ENCODE measurements at places on chromosomes 5 and 9.

DNA sequence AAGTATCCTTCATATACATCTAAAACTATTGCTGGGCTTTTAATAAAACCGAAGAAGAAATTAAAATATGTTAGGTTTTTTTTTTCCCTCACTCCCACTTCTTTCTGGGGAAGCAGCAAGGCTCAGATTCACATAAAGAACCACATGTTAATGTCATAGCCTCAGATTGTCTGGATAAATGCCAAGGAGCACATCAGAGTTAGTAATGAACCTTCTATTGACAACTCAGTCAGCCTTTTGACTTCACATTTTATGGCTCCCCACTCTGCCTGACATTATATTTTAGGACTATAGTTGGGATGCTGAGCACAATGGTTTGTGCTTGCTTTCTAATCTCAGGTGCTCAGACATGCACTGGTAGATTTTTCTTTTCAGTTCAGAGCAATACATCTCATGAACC is 21.8 kb downstream of the DMAC1 start:
- no peak for DNase-seq

- no peak for DNase-seq
Measured at GRCh38 chr9:87148331-87149104, 201.2 kb upstream of the GAS1 start.

- no peak for DNase-seq
Measured at GRCh38 chr5:68490406-68490805, 274.9 kb downstream of the PIK3R1 start.

- no peak for DNase-seq
Measured at GRCh38 chr5:79133121-79133656, 21.6 kb downstream of the BHMT start.

DNA sequence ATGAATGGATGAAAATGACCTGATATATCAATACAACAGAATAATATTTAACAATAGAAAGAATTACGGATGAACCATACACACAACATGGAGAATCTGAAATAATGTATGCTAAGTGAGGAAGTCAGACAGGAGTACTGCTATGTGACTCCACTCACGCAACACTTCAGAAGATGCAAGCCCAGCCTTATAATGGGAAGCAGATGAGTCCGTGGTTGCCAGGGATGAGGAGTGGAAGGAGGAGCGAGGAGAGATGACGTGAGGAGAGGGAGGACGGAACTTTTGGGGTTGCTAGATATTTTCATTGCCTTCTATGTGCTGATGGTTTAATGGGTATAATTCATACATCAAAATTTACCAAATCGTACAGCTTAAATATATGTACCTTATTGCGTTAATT is 55.4 kb upstream of the ERCC6L2 start:
- DNase-seq: no peak

GRCh38 chr5:140243706-140244250 is 59.1 kb downstream of the PFDN1 start:
- no peak for DNase-seq

DNA sequence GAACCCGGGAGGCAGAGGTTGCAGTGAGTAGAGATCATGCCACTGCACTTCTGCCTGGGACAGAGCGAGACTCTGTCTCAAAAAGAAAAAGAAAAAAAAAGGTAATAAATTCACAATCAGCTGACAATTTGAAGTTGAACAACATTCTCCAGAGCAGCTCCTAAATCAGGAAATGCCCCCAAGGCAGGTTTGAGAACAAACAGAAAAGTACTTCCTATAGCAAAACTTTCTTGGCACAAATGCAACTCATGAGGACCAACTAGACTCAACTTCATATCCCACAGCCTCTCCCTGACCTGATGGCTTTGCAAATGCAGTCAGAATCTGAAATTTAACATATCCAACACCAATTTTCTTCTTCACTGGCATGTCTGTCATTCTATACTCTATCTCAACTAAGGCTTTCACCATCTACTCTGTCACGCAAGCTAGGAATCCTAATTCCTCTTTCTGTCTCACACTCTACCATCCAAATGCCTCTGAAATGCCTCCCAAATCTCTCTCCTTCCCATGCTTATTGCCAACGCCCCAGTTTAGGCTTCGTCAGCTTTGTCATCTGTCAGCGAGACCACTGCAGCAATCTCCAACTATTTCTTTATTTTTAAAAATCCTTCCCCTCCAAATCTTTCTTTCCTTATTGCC is 113.3 kb downstream of the MAPKAP1 start:
- no peak for DNase-seq

- no peak for DNase-seq
Measured at GRCh38 chr5:14526493-14526892, 55.1 kb upstream of the OTULINL start.

DNA sequence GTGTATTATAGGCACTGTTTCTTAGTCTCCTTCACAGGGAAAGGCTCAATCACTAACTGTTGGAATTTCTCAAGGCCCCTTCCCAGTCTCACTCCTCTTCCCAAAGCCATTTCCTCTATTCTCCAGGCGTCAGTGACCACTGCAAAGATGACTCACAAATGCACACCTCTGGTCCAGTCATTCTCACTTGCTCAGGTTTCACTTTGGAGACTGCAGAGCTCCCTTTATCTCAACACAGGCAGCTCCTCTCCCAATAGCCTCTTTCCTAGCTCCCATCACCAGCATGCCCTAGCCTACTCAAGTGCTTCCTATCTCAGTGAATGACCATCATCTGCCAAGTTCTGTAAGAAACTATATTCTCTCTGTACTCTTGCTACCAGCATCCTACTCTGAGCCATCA is 323.6 kb downstream of the NTRK2 start:
- DNase-seq: no peak

DNA sequence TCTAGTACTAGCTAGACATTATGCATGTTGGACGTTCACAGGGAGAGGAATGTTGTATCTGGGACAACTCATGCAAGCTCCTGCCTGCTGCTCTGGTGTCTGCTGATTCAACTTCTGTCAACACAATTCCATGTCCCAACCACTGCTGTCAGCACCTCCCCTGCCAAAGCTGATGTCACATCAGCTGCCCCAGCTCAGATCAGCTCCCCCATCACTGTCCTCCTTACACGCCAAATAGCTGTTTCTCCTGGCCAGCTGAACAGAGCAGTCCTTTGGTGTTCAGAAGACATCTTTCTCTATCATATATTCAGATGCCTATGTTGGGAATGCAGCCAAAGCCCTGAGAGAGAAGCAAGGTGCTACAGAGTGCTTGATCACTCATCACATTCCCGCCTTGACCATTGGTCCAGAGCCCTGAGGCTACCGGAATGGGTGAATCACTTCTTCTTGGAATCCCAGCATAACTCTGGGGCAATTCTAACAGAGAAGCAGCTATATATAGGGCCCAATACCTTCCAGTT is 223.3 kb downstream of the SEC61B start:
- DNase-seq: no peak

DNA sequence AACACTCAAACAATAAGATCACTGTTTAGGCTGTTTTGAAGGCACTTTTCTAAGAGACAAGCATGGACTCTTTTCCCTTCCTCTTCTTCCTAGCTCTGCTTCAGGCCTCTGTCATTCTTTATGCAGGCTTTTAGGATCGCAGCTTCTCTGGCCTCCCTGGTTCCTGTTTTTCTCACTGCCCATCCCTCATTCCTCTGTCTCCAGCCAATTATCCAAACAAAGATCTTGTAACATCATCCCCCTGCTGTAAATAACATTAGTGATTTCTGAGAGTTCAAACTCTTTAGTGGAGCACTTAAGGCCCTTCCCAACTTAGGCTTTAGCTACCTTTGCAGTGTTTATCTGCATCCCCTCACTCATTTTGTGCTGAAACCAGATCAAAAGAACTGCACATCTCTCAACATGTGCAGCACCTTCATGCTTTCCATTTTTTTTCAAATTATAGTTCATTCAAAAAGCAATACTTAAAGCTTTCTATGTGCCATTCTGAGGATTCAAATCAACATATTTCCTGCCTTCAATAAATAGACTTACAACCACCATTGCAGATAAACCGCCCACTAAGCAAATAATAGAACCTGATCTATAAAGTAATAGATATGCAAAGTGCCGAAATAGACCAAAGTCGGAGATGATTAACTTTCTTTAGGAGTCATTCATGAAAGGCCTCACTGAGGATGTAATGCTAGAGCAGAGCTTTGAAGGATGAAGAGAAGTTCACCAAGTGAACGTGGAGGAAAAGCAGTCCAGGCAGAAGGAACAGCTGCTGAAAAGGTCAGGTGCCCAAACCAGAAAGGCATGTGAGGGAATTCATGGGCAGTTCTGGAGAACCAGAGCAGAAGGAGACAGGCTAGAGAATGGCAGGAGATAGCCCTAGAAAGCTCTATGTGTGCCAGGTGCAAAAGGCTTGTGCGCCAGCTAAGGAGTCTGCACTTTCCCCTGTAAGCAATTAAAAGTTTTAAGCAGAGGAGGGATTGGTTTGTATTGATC is 95.8 kb upstream of the ZNF366 start:
- DNase-seq: no peak

DNA sequence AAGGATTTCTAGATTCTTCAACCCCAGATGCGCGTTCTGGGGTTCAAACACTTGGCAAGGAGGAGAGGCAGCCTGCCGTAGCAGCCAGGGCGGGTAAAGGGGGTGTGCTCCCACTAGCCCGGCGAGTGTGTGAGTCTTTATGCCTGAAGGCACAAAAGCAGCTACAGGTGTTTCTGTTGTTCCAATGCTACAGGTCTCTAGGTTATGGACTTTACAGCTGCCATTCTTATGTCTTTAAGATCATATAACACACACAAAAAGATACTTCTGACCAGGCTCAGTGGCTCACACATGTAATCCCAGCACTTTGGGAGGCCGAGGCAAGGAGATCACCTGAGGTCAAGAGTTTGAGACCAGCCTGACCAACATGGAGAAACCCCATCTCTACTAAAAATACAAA is 133.6 kb upstream of the RETREG1 start:
- DNase-seq: no peak

DNA sequence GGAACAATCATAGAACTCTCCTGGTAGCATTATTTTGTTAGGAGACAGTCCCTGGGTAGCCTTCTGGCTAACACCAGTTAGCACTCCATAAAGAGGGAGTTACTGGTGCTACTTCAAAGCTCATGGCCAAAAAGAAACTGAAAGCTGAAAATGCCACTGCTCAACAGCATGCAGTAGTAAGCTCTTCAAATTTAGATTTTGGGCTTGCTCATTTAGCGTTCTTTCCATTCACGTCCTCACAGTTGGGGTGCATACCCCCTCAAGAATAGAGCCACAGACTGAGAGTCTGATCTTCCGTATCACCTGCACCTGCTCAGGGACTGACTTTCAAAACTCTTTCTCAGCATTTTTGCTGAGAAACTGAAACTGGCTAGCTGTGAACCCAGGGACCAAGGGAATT is 24.7 kb downstream of the NTRK2 start:
- DNase-seq: no peak

DNA sequence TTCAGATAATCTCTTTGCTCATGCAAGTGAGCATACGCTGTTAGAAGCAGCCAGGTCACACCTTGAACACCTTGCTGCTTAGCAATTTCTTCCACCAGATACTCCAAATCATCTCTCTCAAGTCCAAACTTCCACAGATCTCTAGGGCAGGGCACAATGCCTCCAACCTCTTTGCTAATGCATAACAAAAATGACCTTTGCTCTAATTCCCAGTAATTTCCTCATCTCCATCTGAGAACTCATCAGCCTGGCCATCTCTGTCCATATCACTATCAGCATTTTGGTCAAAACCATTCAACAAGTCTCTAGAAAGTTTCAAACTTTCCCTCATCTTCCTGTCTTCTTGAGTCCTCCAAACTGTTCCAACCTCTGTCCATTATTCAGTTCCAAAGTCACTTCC is 139.3 kb upstream of the NR4A3 start:
- no peak for DNase-seq

DNA sequence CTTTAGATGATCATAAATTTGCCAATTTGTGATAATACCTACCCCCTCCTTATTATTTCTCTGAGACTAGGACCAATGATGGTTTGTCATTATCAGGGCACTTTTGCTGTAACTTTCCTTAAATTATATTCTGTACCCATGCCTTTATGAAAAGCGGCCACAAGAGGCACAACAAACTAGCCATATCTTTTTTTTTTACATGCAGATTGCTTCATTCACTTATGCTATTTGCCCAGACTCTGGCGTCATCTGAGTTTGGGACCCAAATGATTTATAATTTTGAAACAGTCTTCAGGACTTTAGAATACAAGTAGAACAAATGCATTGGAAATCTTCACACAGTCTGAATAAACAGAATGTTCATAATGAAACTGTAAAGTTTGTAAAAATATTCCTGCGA is 408.1 kb downstream of the MAT2B start:
- no peak for DNase-seq

- DNase-seq: no peak
Measured at GRCh38 chr5:131270809-131271208, 7.0 kb downstream of the CDC42SE2 start.

DNA sequence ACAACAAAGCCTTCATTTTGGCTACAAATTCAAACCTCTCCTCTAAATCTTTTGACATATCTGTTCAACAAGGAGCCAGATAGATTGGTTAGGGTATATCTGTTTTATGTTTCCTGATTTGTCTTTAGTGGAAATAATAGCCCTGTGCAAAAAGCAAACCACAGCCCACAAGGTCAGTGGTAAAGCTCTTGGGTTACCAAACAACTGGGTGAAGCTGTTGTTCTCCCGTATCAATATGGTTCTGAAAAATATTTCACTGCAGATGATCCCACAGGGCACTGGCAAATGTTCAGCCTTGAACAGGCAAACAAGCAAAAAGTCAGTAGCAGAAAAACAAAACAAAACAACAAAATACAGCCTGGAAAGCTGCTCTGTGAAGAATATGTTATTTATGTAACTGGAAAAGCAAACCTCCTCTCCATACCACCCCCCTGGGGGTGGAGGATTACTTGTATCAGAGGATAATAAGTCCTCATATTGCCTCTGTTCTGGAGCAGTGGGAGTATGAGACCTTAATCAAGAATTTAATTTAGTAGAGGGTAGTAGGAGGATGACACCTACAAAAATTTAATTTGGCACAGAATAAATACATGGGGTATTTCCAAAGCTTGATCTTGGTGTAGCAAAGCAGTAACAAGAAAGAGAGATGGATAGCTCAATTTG is 20.8 kb upstream of the PTBP3 start:
- DNase-seq: no peak

DNA sequence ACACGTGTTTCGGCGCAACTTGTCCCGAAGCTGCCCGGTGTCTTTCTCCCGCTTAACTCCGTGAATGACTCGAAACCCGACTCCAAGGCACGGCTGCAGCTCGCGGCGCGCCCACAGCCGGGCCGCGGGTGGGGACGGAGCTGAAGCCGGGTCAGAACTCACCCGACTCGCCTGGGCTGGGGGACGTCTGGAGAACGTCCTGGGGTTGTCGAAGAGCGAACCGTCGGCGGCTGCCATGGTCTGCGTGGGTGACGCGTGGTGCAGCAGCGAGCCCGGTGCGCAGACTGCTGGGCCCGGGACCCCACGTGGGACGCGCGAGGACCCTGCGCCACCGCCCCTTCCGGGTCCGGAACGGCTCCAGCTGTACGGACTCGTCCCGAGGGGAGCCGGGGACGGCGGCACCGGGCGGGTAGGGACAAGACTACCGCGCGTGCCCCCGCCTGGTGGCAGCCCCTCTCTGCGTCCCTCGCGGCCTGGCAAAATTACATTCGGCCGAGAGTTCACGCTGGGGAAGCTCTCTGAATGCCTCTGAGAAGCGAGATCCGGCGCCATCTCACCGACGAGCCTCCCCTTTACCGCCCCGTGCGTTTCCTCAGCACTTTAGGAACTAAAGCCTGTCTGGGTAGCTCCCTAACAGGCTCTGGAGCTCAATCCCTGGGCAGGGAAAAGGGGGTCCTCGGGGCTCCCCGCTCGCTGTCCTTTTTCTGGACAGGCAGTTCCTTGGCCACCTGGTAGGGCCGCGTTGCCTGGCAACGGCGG is at the start of gene DDX31:
Gene DDX31, minus strand, starts transcription at position 286 of the 759 bp plus-strand sequence. Its CDS starts 49 bp downstream, at position 237.
- DNase-seq: peak; percentile 64

GRCh38 chr5:172216345-172216744 is 22.4 kb downstream of the EFCAB9 start:
- no peak for DNase-seq

GRCh38 chr5:175738602-175739133 is 80.8 kb downstream of the HRH2 start:
- no peak for DNase-seq
